ENCODE measurements at places on chromosomes 1 and 21.

DNA sequence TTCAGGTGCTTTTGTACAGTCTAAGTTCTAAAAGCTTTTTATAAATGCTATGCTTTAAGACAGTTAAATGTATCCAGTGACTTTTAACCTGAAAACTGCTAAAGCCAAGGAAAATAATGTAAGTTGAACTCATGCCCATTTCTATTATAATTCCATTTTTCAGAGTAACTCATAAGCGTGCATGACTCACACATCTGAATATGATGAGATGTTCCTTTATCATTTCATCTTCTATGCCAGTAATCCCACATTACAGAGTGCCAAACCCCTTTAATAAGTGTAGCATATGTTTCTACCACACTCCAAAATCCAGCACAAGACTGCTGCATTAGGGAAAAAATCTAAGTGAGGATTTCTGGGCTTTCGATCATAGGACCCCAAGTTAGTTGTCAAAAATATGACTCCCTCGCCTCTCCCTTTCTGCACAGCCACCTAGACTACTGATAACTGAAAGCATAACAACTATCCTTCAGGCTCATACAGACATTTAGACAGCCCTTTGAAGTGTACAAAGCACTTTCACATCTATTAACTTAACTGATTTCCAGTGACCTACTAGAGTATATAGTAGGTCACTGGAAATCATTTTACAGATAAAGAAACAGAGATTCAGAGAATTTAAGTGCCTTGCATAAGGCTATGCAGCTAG lies 45.3 kb downstream of the JAK1 start:
- no peak for DNase-seq

DNA sequence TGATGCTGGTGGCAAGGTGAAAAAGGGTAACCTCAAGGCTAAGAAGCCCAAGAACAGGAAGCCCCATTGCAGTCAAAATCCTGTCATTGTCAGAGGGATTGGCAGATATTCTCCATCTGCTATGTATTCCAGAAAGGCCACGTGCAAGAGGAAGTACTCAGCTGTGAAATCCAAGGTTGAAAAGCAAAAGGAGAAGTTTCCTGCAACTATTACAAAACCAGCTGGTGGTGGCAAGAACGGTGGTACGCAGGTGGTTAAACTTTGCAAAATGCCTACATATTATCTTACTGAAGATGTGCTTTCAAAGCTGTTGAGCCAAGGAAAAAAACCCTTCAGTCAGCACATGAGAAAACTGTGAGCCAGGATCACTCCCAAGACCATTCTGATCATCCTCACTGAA lies 13.7 kb upstream of the VPS45 start:
- DNase-seq = no peak

DNA sequence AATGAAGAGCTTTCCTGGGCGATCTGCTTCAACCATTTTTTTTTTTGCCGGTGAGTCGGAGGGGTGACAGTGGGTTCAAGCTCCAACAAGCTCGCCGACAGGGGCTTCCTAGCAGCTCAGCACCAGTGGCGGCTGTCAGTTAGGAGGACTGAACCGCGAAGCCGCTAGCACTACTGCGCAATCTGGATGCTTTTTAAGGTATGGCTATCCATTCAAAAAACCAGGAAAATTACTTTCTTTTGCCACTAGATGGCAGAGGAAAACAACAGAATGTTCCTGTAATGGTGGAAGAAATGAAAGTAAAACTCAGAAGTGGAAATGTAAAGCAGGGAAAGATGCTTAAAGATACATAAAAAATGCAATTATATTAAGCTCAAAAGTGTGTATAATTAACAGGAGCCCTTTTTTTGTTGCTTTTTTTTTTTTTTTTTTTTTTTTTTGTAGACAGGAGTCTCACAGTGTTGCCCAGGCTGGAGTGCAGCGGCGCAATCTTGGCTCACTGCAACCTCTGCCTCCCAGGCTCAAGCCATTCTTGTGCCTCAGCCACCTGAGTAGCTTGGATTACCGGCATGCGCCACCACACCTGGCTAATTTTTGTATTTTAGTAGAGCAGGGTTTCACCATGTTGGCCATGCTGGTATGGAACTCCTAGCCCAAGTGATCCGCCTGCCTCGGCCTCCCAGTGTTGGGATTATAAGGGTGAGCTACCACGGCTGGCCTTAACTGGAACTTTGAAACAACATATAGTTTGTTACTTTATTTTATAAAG lies 8.5 kb downstream of the KYAT3 start:
- DNase-seq = peak; percentile 79

DNA sequence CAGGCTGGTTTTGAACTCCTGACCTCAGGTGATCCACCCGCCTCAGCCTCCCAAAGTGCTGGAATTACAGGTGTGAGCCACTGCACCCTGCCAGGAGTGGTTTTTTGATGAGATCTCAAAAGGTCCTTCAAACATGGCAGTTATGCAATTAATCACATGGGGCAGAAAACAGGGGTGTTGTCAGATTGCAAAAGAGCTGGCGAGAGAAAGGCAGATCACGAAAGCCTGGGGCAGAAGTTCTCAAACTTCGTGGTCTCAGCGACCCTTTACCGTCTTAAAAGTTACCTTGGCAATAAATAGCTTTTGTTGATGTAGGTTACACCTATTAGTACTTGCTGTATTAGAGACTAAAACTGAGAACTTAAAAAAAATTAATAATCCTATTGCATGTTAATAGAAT lies 16.1 kb downstream of the CNR2 start:
- DNase-seq = no peak

- DNase-seq = no peak
Measured at GRCh38 chr21:33019885-33020557, 5.7 kb upstream of the OLIG2 start.

- DNase-seq = no peak
Measured at GRCh38 chr1:93756657-93757056, 75.0 kb upstream of the BCAR3 start.

GRCh38 chr1:23936481-23937176 lies 23.0 kb upstream of the PNRC2 start:
- no peak for DNase-seq

DNA sequence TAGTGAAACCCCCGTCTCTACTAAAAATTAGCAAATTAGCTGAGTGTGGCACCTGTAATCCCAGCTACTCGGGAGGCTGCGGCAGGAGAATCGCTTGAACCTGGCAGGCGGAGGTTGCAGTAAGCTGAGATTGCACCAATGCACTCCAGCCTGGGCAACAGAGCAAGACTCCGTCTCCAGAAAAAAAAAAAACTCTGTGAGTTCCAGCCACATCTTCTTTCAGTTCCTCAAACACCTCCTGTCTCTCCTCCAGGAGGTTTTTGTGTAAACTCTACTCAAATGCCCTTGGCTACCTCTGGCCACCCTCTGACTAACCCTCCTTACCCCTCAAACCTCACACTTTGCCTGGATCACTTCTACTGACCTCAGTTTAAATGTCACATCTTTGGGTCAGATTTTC lies 38.1 kb downstream of the RCSD1 start:
- no peak for DNase-seq

GRCh38 chr1:226664413-226665101 lies 74.5 kb downstream of the ITPKB start:
- DNase-seq = no peak

- no peak for DNase-seq
Measured at GRCh38 chr1:58608945-58609344, 31.9 kb upstream of the TACSTD2 start.

DNA sequence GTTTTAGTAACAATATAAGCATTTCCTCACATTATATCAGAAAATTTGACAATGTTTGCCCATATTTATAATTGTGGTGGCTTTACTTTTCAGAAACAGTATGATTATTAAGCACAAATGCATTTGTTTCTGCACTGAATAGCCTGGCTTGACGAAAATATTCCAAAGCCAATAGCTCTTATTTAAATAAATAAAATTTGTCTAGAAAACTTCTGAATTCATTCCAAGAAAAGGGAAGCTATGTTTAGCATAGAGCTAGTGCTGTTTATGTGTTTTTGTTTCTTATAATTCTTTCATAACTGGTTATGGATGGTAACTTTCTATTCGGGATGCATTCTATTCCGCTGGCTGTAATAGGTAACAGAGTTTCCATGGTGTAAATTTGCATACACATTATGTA lies 268.6 kb downstream of the PTBP2 start:
- DNase-seq = no peak

GRCh38 chr1:36663772-36664430 lies 181.2 kb upstream of the CSF3R start:
- no peak for DNase-seq

GRCh38 chr1:6523566-6523965 lies 30.7 kb downstream of the NOL9 start:
- DNase-seq = no peak

DNA sequence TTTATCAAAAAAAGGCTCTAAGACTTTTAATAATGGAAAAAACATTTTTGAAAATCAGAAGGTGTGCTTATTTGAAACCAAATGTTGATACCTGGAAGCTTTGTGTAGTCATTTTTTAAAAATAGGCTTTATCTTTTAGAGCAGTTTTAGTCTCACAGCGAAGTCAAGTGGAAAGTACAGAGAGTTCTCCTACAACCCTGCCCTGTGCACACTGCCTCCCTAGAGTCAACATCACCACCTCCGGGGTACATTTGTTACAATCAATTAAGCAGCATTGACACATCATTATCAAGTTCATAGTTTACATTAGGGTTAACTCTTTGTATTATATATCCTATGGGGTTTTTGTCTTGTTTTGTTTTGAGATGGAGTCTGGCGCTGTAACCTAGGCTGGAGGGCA lies 10.7 kb upstream of the ERO1B start:
- no peak for DNase-seq

- DNase-seq = no peak
Measured at GRCh38 chr21:32587120-32587519, 1.8 kb upstream of the TCP10L start.

GRCh38 chr1:228104526-228105269 lies 1.6 kb upstream of the C1orf35 start:
- no peak for DNase-seq

DNA sequence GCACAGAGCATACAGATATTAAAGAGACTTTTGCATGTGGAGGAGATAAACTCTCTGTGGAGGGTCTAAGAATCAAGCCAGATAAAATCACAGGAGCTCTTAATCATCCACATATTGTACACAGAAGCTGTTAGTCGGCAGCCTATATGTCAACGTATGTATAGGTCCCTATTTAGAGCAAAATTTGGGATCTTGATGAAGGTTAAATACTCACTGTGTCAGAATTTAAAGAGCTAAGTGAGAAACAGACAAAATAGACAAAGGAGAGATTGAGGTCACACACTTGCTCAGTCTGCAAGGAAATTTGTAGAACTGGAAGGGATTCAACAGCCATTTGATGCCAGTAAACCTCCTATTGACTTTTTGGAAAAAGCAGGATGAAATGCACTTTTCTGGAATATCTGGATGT lies 4.1 kb upstream of the IRF2BP2 start:
- DNase-seq = no peak

- DNase-seq = no peak
Measured at GRCh38 chr1:214435867-214436266, 115.5 kb downstream of the PTPN14 start.

DNA sequence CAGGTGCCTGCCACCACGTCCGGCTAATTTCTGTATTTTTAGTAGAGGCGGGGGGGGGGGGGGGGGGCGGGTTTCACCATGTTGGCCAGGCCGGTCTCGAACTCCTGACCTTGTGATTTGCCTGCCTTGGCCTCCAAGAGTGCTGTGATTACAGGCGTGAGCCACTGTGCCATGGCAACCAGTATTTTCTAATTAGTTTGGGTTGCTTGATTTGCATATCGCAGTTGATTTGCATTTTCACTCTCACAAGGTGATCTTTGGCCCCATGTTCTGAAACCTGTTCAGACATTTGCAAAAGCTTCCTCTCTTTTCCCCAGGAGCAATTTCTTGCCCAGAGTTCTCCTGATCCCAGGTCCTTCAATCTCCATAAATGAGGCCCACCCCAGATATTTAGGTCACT lies 1.7 kb downstream of the TOR3A start:
- peak; percentile 16 for DNase-seq

DNA sequence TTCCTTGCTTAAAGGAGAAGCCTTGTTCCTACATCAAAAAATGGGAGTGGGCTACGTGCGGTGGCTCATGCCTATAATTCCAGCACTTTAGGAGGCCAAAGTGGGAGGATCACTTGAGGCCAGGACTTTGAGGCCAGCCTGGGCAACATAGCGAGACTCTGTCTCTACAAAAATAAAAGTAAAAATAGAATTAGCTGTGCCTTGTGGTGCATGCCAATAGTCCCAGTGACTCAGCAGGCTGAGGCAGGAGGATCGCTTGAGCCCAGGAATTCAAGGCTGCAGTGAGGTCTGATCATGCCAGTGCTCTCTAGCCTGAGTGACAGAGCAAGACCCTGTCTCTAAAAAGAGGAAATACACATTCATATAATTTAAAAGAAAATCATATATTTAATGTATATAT lies 127.1 kb downstream of the C1orf21 start:
- DNase-seq = no peak

DNA sequence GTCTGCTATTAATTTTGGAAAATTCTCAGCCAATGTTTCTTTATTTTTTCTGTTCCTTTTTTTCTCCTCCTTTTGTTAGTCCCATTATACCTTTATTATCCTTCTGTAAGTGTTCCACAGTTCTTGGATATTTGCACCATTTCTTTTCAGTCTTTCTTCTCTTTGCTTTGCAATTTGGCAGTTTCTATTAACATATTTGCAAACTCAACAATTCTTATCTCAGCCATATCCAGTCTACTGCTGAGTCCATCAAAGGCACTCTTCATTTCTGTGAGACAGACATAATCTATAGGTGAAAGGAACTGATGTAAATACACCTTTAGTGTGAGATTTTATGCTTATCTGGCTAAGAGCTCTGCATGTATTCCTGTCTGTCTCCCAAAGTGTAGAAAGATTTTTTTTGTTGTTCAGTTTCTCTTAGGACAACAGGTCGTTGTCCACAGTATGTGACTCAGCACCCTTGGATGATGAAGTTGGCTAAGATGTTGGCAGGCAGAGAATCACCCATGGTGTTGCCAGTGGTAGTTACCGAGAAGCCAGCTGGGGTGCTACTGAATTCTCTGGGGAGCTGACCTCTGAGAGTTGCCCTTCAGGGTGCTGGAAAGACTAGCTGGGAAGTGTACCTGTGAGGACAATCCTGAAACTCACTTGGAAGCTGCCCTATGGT lies 38.4 kb downstream of the LEPR start:
- DNase-seq = no peak

- no peak for DNase-seq
Measured at GRCh38 chr1:115289940-115290339, 48.1 kb downstream of the NGF start.

- DNase-seq = no peak
Measured at GRCh38 chr1:29500651-29501050, 264.3 kb downstream of the PTPRU start.

- DNase-seq = no peak
Measured at GRCh38 chr1:35364741-35365140, 96.2 kb downstream of the ZMYM4 start.

Measured in CD4-positive, alpha-beta T cell treated with Interleukin-1 beta for 1 hour (primary cell).